ENCODE measurements at places on chromosomes 12 and 14.

GRCh38 chr14:79293482-79294177 lies 917.7 kb downstream of the DIO2 start:
- DNase-seq = no peak

DNA sequence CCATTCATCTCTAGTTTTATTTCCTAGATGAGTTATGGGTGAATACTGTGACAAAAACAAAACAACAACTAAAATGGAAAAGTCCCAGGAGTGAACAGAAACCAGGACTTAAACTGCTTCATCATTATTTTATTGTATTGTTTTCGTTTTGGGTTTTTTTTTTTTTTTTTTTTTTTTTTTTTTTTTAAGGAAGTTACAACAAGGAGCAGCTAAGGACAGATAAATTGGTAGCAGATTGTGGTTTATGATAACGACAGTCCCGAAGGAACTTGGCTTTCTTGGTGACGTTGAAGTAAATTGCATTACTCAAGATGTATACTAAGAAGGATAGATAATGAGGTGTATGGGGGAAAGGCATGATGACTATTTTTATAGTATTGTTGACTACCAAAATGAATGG lies 866.3 kb downstream of the NRXN3 start:
- no peak for DNase-seq

GRCh38 chr14:90467501-90467900 lies 70.7 kb downstream of the CALM1 start:
- DNase-seq = no peak

DNA sequence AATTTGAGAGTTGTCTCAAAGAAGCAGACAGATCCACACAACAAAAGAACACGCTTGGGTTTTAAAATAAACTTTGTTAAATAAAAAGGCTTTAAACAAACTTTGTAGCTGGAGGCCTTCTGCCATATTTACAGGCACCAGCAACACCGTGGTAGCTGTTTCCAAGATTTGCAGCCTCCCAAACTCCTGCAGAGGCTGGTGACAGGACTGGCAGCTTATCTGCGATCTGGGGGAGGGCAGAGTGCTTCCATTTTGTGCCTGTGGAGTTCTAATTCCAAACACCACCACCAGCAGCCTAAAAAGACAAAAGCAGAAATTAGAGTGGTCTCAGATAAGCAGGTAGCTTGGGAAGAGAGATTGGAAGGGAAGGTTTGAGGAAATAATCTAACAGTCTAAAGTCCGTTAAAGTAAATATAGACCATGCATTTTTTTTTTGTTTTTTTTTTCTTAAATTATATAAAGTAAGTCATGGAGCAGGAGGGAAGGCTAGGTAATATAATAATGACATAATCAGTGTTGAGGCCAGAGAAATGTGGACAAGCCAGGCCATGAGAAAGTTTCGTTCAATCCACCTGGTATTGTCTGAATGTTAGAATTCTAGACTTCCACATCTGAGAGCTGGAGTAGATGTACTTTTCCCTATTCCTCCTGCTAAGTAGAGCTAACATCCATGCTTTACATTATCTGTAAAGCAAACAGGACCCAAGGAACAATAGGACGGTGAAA lies 69.6 kb upstream of the TMEM132D start:
- no peak for DNase-seq

DNA sequence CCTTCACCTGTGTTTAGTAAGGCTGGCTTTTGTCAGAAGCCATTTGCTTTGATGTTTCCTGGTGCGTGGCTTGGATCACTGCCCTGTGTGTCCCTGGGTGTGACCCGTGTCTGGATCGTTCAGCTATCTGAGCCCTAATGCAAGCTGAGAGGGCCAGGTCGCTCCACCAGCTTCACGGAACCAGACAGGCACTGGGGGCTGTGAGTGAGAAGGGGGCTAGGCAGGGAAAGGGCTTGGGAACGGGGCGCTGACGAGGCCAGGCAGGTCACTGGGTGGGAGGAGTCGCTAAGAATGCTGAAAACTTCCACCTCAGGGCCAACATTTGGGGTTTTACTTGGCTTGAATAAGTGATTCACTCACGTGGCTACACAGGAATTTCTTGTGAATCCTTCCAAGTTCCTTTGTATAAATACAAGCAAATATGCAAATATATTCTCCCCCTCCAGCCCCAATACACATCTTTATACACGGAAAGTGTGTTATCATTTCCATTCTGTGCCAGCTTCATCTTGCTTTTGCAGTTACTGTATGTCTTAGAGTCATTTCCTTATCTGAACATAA lies 24.2 kb upstream of the MMP17 start:
- DNase-seq = no peak

- no peak for DNase-seq
Observed at GRCh38 chr14:103521951-103522563, 573 bp downstream of the CKB start.

DNA sequence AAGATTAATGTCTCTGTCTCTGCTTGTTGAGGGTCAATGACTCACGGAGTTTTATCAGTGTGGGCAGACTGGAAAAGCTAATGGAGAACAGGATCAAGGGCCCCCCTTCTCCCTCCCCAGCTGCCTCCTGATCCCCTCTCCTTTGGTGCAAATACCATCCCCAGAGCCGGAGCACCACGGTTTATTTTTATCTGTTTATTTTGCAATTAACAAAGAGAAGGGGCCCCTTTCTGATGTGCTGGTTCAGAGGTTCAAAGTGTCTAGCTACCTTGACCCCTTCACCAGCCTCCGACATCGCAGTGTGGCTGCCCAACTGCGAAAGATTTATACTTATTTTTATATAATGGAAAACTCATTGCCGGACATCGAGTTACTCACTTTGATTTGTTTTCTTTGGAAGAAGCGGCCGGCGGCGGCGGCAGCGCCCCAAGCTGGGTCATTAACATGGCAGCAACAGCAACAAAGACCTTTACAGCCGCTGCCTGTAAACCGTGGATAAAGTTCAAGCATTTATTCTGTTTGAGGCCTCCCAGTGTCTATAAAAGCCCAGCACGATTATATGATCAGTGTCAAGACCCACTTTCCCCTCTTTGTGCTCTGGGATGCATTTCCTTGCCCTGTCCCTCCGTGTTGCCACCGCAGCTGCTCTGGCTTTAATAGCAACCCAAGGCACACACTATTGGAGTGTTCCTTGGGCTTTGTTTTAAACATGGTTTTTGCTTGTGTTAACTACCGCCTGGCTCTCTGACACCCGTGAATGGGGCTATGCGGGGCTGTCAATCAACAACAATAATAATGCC lies 47.4 kb upstream of the PARP11 start:
- DNase-seq = no peak

DNA sequence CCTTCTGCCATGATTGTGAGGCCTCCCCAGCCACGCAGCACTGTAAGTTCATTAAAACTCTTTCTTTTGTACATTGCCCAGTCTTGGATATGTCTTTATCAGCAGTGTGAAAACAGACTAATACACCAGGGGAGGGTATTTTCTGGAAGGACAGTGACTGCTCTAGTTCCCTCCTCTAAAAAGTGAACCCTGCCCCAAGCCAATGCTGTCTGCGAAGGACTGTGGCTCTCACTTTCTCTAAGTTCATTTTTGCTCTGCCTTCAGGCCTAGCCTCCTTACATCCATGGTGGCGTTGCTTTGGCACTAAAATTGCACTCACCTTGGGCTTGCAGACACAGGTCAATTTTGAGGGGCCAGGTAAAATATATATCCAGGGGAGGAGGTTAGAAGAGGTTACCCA lies 323.0 kb downstream of the VRK1 start:
- no peak for DNase-seq

DNA sequence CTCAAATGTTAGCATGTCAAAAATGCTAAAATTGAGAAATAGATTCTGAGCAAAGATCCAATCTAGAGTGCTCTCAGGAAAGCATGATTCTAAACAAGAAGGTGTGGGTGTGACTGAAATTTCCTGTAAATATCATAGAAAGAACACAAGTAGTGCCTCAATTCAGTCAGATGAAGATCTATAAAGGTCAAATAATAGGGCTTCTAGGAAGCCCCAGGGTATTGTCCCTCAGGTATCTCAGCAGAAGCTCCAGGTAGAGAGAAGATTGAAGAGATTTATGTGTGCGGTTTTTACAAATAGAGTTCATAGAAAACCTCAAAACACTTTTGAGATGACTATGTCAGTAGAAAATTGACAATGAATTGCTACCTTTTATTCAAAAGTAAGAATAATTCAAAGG lies 13.0 kb downstream of the KLRD1 start:
- DNase-seq = no peak

DNA sequence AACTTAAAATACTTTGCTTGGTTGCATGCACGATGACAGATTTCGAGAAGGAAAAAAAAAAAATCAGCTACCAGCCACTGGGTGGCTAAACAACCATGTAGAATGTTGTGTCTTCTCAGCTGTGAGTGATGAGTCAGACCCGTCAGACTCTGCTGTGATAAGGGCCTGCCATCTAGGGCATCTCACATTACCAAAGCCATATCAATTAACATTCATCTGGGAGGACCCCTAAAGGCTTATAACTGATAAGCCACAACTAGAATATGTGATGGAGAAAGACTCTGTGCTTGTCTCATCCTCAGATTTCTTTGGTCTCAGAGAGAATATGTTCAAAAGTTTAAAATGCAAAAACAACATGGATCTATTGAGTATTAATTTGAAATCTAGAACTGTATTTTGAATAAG lies 111.5 kb downstream of the PAX9 start:
- no peak for DNase-seq

- DNase-seq = no peak
Observed at GRCh38 chr14:23364164-23365035, 572 bp downstream of the EFS start.

DNA sequence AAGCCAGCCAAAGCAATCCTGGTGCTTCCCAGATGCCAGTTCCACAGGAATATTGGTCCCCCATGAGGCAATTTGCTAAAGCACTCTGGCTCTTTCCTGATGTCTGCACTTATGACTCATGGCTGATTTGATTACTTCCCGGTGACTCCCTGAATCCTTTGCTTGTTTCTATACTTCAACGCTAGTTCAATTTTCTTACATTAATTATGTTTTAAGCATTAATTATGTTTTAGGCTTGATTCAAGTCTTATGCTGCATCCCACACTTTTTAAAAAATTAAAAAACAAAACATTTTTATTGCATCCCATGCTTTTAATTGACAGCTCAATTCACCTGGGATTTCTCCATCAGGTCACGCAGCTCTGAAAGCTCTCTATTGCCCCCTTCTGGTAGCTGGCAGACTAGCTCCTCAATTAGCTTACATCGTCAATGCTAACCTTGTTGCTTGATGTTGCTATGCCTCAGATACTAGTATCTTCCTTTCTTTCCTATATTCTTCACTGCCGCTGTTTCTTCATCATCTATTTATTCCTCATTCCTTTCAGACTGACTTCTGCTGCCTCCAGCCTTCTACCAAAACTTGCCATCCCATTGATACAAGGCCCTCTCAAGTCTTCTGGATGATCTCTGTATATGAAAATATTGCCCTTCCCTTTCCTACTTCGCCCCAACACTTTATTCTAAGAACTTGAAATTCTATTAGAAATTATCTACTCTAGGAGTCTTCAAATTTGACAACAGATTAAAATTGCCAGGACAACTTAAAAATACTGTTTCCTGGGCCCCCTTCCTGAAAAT lies 32.0 kb downstream of the TSHR start:
- DNase-seq = peak; percentile 61

DNA sequence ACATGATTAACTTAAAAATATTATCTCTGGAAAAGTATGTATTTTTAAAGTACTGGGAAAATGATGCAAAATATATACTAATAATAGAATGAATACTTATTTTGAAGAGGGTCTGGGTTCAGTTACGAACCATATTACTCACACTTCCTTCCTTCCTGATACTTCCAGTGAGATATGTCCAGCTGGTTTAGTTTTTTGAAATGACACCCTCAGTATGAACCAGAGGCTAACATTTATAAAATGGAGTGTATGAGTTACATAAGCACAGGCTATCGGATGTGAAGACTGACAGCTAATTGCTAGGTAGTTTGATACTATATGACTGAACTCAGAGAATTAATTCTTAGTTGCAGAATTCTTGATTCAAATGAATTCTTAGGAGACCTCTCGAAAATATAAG lies 122.9 kb downstream of the OTOGL start:
- DNase-seq = no peak

- DNase-seq = no peak
Observed at GRCh38 chr12:21906919-21907493, 34.2 kb downstream of the ABCC9 start.

DNA sequence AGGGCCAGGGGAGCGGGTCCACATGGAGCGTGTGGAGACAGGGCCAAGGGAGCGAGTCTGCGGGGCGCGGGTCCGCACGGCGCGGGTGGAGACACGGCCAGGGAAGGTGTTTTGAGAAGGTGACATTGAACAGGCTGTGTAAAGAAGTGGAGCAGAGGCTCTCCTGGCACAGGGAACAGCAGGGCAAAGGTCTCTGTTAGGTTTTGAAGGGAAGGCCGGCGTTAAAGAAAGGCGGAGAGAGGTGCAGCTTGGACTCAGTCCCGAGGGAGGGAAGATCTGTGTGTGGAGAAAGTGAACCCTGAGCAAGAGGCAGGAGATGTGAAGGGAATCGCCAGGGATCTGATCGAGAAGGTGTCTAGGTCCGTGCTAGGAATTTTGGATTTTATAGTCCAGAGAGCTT lies 1.8 kb downstream of the PXMP2 start:
- DNase-seq = no peak

DNA sequence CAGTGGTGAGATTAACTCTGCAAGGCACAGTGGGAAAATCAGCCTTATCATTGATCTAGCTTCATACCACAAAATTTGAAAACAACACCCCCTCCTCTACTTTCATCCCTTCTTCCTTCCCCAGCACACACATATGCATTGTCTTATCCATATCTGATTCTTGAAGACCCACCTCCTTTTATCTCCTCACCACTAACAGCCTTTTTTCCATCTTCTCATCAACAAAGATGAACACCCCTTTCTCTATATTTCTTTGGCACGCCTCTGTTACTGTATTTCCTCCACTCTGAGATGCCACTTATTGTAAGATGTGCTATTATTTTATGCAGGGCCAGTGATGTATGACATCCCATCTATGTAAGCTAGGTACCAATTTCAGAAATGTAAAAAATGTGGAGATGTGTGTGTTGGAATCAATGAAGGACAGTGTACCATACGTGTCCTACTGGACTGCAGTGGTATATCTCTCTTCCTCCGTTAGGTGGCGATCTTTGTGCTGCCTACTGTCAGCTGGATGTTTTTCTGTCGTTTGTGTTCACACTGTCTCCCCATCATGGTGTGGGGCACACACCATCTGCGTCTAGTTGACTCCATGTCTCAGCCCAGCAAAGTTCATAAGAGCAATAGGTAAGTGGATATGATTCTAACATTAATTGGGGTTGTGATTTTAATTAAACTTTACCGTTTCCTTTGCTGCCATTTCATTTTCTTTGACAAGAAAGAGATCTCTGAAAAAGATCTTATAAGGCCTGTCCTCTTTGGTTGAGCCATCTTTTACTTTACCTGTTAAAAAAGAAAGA lies 24.0 kb downstream of the CCDC38 start:
- peak; percentile 17 for DNase-seq

GRCh38 chr12:15714256-15714655 lies 74.9 kb downstream of the EPS8 start:
- no peak for DNase-seq
